HFF-Myc (cell line): ENCODE measurements at places on chromosomes 2 and 18.

- DNase-seq, result no peak
Observed at GRCh38 chr2:88811233-88811632, 119.8 kb downstream of the RPIA start.

- no peak for DNase-seq
Observed at GRCh38 chr18:36593001-36593400, 235.8 kb downstream of the TPGS2 start.

DNA sequence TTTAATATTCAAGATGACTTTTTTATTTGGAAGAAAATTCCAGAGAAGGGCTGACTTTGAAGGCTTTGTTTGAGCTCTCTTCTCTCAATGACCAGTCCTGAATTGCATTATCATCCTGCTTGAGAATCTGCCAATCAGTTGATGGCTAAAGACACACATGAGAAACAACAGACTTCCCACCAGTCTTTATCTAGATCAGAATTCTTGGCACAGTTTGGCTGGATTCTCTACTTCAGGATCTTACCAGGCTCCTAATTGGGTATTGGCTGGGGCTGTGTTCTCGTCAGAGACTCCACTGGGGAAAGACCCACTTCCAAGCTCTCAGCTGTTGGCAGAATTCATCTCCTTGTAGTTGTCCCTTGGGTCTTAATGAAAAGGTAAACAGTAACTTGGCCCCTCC is 86.0 kb downstream of the WDSUB1 start:
- no peak for DNase-seq

DNA sequence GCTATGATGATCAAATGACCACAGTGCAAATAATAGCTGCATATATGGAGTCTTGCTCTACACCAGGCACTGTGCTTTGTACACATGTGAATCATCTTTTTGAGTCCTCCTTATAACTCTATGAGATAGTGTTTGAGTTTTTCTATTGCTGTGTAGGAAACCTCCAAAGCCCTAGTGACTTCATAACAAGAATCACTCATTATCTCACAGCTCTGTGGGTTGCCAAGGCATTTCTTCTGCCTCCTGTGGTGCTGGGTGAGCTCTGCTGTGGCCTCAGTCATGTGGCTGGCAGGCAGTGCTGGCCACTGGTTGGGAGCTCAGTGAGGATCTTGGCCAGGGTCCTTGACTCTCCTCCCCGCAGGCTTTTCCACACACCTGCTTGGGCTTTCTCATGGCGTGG is 153.4 kb downstream of the CAPN13 start:
- no peak for DNase-seq

GRCh38 chr2:36658277-36658748 is 38.2 kb upstream of the VIT start:
- no peak for DNase-seq

- DNase-seq, result no peak
Observed at GRCh38 chr2:182166406-182166805, 180.8 kb downstream of the PPP1R1C start.

DNA sequence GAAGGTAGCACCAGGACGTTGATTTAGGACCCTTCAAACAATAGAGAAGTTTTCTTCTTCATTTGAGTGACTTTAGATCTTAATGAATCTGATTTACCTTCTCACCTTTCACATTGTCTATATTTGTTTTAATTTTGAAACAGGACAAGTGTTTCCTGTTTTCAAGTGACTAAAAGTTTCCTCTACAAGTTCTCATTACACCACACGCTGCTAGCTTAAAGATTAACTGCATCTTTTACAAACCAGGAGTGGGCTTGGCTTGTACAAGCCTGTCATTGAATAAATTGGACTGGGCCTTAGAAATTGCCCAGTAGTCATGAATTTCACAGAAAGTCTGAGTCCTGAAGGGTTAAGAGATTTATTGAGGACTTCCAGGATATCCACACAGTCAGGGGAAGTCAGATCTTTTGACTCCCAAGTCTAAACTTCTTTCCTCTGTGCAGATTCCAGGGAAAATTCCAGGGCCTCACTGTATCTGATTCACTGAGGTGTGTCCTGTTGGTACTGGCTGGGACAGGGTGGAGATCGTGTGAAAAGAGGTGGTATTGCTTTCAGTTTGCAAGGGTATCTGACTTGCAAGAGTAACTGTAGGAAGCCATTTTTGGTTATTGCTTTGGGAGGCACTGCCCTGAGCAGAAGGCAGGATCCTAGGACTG is 3.4 kb downstream of the SGPP2 start:
- DNase-seq, result no peak

DNA sequence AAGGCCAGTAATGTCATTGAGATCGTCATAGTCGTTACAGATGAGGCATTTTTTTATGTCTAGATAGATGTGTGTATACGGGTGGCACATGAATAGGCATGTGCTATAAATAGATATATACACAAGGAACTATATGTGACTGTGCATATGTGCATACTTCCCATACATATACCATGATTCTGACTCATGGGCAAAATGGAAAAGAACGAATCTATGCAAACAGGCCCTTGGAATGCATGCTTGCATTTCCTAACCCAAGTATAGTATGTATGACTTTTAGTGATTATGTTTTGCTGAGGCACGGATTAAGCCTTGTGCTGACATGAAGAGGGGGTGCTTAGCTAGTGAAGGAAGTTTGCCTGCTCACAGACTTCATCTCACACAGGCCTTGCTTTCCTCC is 111.7 kb downstream of the BCL11A start:
- no peak for DNase-seq

- no peak for DNase-seq
Observed at GRCh38 chr2:31275976-31276375, 42.0 kb downstream of the EHD3 start.

GRCh38 chr2:154324601-154325000 is 373.9 kb upstream of the KCNJ3 start:
- no peak for DNase-seq

- DNase-seq, result no peak
Observed at GRCh38 chr2:126771501-126772195, 115.7 kb downstream of the GYPC start.

GRCh38 chr2:176710657-176711186 is 441.5 kb downstream of the MTX2 start:
- no peak for DNase-seq

- DNase-seq, result no peak
Observed at GRCh38 chr18:67969458-67969857, 452.9 kb upstream of the DSEL start.

- DNase-seq, result no peak
Observed at GRCh38 chr2:212723226-212723625, 184.6 kb upstream of the ERBB4 start.

- DNase-seq, result no peak
Observed at GRCh38 chr18:11885278-11885947, 22.7 kb downstream of the MPPE1 start.

GRCh38 chr18:36374262-36374661 is 76.7 kb downstream of the FHOD3 start:
- no peak for DNase-seq

- no peak for DNase-seq
Observed at GRCh38 chr2:189253836-189254235, 74.3 kb upstream of the COL5A2 start.

GRCh38 chr2:39508198-39508597 is 71.1 kb upstream of the MAP4K3 start:
- DNase-seq, result no peak

- DNase-seq, result no peak
Observed at GRCh38 chr2:69817729-69818501, 11.5 kb upstream of the GMCL1 start.

- DNase-seq, result peak; percentile 25
Observed at GRCh38 chr2:117980783-117981676, 32.8 kb downstream of the CCDC93 start.

GRCh38 chr2:5561006-5561405 is 131.2 kb upstream of the SOX11 start:
- no peak for DNase-seq

DNA sequence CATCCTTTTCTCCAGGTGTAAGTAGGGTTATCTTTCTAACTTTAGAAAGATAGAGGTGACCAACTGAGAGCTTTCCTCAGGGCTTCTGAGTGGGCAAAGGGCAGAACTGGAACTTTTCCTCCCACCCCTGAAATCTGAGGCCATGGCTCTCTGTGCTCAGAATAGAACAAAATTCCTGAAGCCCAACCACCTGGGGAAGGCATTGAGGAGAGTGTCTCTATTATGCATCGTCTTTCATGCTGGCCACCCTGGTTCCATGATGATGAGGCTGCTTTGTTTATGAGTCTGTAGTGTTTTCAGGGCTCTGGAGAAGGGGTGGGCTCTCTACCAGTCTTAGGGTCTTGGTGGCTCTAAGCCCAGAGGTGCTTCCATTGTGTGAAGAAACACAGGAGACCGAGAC is 30.7 kb upstream of the IL1R1 start:
- no peak for DNase-seq

- DNase-seq, result no peak
Observed at GRCh38 chr2:133326652-133327397, 241.4 kb downstream of the NCKAP5 start.

DNA sequence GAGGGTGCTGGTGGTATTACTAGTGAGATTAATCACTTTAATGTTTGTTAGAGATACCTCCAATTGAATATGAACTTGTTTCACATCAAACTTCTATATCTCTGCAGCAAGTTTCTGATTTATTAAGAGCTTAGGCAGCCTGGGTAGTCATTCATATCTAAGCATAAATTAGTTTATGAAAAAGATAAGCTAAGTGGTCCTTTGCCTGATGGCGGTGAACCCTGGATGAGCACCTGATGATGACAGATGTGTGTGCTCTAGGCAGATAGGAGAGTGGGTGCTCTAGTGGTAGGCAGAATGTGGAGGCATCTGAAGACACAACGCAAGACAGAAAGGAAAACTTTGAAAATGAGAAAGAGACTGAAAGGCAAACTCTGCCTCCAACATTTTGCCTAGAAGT is 5.0 kb downstream of the FKBP7 start:
- DNase-seq, result no peak

GRCh38 chr2:16311521-16312440 is 353.9 kb downstream of the CYRIA start:
- no peak for DNase-seq

DNA sequence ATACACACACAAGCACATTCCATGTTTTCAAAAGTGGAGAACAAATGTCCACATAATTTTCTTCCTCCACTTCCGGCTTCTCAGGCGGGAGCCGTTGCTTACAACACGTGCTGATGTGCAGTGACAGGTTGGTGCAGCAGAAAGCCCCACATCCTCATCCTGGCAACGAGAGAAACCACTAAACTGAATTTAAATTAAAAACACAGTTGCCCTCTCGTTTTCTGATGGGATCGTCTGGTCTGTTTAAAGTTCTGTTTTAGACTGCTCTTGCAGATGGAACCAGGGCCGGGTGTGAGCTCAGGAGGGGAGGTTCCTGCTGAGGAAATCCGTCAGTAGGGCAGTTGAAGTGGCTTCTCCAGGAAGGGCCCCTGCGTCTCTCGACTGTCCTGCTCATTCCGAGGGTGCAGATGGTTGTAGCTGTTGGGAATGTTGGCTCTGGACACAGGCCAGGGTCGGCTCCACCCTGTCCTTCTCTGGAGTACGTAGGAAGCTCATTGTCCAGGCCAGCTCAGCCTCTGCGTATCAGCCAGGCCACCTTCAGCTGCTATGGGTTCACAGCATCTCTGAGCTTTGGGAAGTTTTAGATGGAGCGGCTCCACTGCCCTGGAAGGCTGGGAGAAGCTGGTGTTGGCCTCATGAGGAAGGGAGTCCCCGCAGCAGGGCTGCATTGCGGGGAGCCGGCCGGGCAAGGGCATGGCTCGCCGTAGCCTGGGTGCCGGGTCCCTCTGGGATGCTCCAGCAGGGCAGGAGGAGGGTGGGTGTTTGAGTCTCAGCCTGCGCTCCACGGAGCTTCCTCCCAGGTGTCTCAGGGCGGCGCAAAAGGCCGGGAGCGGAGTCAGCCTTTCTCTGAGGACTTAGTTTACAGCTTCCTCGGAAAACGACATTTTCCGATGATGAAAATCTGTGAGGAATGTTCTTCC is 58.3 kb downstream of the NFATC1 start:
- DNase-seq, result peak; percentile 22

- DNase-seq, result no peak
Observed at GRCh38 chr2:171482308-171482707, 40.0 kb upstream of the CYBRD1 start.

- DNase-seq, result no peak
Observed at GRCh38 chr2:168034616-168035015, 212.8 kb downstream of the STK39 start.

GRCh38 chr18:46497129-46497528 is 159.9 kb downstream of the LOXHD1 start:
- DNase-seq, result no peak

- DNase-seq, result no peak
Observed at GRCh38 chr18:61972389-61973264, 79.8 kb upstream of the RNF152 start.

- DNase-seq, result no peak
Observed at GRCh38 chr2:53173698-53174455, 593.7 kb upstream of the CHAC2 start.

GRCh38 chr2:190382851-190383250 is 25.3 kb upstream of the MFSD6 start:
- DNase-seq, result no peak

DNA sequence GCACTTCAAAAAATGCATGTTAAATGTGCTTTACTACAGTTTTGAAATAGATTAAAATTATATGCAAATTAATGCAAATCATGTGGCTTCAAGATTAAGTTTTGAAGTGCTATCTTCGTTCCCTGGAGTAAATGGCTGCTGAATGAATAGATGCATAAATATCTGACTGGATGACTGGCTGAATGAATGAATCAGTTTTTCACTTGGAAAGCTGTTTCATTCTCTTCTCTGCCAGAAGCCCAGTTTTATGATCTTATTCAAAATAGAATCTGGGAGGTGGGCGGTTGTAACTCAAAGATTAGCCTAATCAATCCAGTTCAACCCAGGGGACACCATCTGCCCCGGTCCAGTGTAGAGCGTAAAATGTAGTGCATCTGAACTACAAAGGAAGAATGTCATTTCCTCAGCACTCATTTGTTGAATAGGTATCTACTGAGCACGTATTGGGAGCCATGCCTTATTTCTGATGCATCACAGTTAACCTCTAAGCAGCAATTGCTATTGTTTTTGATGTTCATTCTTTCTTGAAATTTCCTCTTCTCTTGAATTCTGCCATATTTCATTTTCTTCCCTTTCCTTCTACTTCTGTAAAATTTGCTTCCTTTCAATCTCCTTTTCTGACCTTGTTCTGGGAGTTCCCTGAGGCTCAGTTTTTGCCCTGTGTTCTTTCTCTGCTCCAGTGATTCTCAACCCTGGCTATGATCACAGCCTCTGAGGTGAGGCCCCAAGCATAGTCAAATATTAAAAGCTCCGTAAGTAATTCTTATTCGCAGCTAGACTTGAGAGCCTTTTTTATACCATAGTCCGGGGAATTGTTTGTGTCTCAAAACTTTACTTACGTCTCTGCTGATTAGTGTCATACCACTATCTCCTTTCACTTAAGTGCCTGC is 282.7 kb downstream of the PARD3B start:
- no peak for DNase-seq

GRCh38 chr2:118322406-118322805 is 234.1 kb downstream of the INSIG2 start:
- DNase-seq, result no peak

DNA sequence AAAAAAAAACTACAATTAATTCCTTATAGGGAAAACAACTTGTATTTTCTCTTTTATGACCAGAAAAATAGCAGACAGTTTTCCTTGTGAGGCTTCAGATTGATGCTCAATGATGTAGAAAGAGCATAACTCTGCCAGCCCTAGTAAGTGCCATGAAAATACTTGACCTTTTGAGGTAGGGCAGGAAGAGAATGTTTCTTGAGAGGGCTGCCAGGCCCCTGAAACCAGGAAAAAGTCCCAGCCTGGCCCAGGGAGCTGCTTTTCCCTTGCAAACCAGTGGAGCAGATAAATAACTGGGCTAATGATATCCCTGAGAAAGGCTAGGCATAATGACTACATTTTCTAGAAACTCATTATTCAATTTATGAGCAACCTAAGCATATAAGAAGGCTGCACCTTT is 126.8 kb downstream of the SLC8A1 start:
- no peak for DNase-seq

GRCh38 chr18:56382541-56382940 is 255.9 kb downstream of the TXNL1 start:
- DNase-seq, result no peak
